ENCODE measurements at places on chromosomes 7 and 10. TPM values are rescaled to one million over a fixed set of nuclear protein-coding genes. Genes with fewer than 3 reads are reported as not detected.

LUC7L2 gene
- total RNA-seq, result 60.2 TPM

GIMAP8 gene
- 10.6 TPM for total RNA-seq

OR2A5 gene
- not detected for total RNA-seq

CPXM2 gene
- 9.5 TPM for total RNA-seq

ASZ1 gene
- not detected for total RNA-seq
